DND-41 (cell line): ENCODE measurements at places on chromosomes 2 and 18.

DNA sequence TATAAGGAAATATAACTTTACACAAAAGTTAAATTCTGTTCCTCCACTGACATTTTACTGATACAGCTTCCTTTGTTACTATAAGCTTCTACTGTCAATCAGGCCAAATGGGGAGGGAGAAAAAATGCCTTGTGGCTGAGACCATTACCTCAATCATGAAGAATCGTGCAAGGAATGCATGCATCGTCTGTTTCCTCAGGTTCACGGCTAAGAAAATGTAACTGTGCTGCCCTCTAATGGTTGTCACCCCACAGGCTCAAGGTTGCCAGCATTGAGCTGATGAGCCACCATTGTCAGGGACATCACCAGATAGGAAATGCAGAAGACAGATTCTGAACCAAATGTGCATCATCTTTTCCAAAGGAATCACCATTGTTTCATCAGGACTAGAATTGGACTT, 426.9 kb downstream of the CDH2 start:
- no peaks in the 10 kb centered on the region for H3K4me1 ChIP-seq
- no peak overlapping the region for H3K4me3 ChIP-seq
- peak; percentile 33 for DNase-seq
- no peaks in the 10 kb centered on the region for H3K36me3 ChIP-seq

DNA sequence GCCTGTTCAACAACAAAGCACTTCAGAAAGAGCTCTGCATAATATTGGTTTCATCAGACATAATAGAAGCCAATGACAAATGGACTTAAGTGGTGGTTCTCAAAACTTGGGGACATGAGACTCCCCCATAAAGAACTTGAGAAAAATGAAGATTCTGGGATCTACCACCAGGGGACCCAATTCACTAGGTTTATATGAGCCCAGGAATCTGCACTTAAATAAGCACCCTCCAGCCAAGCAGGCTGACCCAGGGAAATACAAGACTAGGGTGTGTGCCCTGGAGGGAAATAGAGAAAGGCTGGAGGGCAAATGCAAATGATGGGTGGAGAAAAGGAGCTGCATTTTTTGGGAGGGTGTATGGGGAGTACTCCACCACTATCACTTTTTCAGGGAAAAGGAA, 52.5 kb downstream of the SATB2 start:
- DNase-seq: no peak
- H3K4me3 ChIP-seq: no peak overlapping the region
- no peaks in the 10 kb centered on the region for H3K4me1 ChIP-seq
- no peaks in the 10 kb centered on the region for H3K27me3 ChIP-seq

DNA sequence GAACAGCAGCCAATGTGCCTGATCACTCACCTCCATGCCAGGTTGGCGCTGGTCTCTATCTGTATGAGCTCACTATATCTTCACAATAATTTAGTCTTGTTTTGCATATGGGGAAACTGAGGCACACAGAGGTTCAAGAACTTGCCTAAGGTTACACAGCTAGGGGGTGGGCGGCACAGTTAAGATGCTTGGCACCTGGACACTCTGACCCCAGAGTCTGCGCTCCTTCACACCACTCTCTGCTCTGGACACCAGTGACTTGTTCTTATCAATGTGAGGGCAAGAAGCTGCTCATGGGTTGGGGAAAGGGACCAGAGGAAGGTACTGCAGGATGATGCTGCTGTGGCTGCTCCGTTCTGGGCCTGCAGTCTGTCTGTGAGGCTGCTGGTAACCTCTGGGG, 27.1 kb downstream of the FBLN7 start:
- no peaks in the 10 kb centered on the region for H3K27me3 ChIP-seq
- no peaks in the 10 kb centered on the region for H3K36me3 ChIP-seq
- DNase-seq: no peak
- H3K4me3 ChIP-seq: no peak overlapping the region
- H3K4me1 ChIP-seq: no peaks in the 10 kb centered on the region

DNA sequence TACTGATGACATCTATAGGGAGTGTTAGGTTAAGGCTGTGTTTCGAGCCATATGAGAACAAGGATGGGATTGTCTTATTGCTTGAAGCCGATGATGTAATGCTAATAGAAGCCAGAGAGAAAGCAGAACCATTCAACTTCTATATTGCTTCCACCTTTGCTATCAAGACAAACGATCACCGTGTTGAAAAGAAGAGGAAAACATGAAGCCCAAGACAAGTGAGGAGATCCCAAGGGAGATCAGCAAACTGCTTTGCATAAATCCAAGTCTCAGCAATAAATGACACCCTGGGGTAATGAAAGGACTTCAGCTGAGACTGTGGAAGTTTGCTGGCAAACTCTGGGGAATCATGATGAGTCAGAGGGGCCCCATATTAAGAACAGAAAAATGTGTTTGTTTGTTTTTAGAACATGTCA, 206.2 kb downstream of the NCKAP5 start:
- no peak overlapping the region for H3K4me3 ChIP-seq
- no peaks in the 10 kb centered on the region for H3K36me3 ChIP-seq
- DNase-seq: no peak
- no peak overlapping the region for H3K27ac ChIP-seq
- no peaks in the 10 kb centered on the region for H3K27me3 ChIP-seq
- H3K4me1 ChIP-seq: no peaks in the 10 kb centered on the region

DNA sequence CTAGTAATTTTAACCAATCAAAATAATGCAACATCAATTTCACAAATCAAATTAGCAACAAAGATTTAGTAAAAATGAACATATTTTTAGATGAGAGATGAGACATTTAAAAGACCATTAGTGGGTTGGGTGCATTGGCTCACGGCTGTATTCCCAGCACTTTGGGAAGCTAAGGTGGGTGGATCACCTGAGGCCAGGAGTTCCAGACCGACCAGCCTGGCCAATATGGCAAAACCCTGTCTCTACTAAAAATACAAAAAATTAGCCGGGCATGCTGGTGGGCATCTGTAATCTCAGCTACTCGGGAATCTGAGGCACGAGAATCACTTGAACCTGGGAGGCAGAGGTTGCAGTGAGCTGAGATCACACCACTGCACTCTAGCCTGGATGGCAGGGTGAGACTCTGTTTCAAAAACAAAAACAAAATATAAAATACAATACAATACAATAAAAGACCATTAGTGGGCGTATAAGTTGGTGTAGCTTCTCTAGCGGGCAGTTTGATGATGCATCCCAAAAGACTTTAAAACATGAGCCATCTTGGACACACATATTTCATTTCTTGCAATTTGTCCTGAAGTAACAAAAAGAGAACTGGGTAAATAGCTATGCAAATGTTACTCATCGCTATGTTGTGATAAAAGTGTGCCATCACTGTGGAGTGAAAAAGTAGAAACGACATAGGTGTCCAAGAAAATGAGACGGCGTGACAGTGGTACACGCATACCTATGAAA, 101.8 kb downstream of the COL6A3 start:
- no peak overlapping the region for H3K27ac ChIP-seq
- no peaks in the 10 kb centered on the region for H3K36me3 ChIP-seq
- H3K4me3 ChIP-seq: no peak overlapping the region
- no peak for DNase-seq
- H3K4me1 ChIP-seq: no peaks in the 10 kb centered on the region

GRCh38 chr18:54033052-54033451, 191.4 kb downstream of the MBD2 start:
- no peaks in the 10 kb centered on the region for H3K36me3 ChIP-seq
- H3K27ac ChIP-seq: no peak overlapping the region
- no peaks in the 10 kb centered on the region for H3K27me3 ChIP-seq
- H3K4me3 ChIP-seq: no peak overlapping the region
- no peak for DNase-seq
- H3K4me1 ChIP-seq: no peaks in the 10 kb centered on the region

DNA sequence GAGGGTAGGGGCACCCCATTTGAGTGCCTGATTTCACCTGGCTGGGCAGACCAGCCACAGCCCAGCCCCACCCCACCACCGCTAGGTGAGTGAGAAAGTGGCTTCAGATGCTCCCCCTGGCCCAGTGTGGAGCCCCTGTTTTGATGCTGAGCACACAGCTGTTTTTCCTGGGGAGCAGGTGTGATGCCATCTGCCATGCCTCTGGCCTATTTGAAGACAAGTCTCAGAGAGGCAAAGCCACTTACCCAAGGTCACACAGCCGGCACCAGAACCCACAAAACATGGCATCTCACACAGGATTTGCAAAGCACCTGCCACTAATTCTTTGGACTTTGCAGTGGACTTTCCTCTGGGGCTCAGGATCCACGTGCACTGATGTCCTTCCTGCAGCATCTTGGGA, 131.3 kb downstream of the INHBB start:
- no peaks in the 10 kb centered on the region for H3K27me3 ChIP-seq
- DNase-seq: no peak
- H3K4me1 ChIP-seq: no peaks in the 10 kb centered on the region

DNA sequence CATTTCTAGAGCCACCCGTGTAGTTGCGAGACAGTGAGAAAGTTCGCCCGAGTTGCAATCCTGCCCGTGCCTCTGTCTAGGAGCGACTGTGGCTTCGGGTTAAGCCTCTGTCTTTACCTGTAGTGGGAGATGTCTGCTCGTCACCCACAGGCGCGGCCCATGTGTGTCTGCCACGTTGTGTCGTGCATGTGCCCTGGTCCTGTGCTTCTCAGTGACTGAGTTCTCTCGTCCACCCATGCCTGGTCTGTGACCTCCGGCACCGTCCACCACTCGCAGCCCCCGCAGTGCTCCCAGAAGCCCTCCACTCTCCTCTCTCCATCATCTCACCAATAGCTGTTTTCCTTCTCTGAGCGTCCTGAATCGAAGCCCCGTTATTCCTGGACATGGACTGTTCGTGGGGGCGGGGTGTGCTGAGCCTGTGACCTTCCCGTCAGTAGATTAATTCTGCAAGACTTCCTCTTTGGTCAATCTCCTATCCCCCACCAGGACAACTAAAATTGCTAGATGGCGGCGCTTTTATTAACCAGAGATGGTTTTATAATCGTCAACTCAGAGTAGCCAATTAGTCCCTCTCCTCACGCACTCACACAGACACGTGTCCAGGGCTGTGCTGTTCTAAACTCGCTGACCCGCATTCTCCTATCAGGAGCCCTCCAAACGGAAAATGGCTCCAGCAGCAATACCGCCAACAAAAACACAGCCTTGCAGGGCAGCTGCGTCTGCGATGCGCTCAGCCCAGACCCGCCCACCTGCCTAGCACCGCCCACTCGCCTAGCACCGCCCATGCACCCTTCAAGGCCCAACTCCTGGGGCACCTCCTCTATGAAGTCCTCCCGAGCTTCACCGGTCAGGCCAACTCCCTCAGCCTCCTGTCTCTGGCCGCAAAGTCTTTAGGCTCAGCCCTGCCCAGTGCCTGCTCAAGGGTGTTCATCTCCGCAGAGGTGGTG, 119.4 kb downstream of the TWIST2 start:
- no peaks in the 10 kb centered on the region for H3K36me3 ChIP-seq
- H3K27me3 ChIP-seq: peaks cover 9% of the 10 kb centered on the region
- no peak overlapping the region for H3K4me3 ChIP-seq
- no peak overlapping the region for H3K27ac ChIP-seq
- H3K4me1 ChIP-seq: no peaks in the 10 kb centered on the region
- DNase-seq: no peak

DNA sequence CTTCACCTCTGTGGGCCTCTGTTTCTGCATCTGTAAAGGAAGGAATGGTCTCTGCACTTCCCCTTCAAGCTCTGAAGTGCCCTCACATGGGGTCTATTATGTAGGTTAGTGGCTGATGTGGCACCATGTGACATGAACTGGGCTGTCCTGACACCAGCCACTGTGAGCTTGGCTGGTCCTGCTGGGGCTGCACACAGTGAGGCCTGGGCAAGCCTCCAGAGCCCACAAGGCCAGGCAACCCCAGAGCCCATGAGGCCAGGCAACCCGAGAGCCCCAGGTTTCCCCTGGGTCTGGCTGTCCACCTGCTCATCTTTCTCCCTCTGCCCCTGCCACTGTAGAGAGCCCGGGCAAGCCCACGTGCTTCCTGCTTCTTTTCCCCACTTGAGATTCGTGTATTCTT, 150.1 kb upstream of the SMAD2 start:
- DNase-seq: no peak
- H3K36me3 ChIP-seq: no peaks in the 10 kb centered on the region
- no peak overlapping the region for H3K27ac ChIP-seq
- no peaks in the 10 kb centered on the region for H3K27me3 ChIP-seq
- H3K4me1 ChIP-seq: no peaks in the 10 kb centered on the region
- H3K4me3 ChIP-seq: no peak overlapping the region

- no peaks in the 10 kb centered on the region for H3K4me1 ChIP-seq
- H3K27me3 ChIP-seq: no peaks in the 10 kb centered on the region
- no peak overlapping the region for H3K27ac ChIP-seq
- no peak for DNase-seq
- no peaks in the 10 kb centered on the region for H3K36me3 ChIP-seq
- H3K4me3 ChIP-seq: no peak overlapping the region
Observed at GRCh38 chr2:32902174-32902573, 44.6 kb upstream of the LTBP1 start.

DNA sequence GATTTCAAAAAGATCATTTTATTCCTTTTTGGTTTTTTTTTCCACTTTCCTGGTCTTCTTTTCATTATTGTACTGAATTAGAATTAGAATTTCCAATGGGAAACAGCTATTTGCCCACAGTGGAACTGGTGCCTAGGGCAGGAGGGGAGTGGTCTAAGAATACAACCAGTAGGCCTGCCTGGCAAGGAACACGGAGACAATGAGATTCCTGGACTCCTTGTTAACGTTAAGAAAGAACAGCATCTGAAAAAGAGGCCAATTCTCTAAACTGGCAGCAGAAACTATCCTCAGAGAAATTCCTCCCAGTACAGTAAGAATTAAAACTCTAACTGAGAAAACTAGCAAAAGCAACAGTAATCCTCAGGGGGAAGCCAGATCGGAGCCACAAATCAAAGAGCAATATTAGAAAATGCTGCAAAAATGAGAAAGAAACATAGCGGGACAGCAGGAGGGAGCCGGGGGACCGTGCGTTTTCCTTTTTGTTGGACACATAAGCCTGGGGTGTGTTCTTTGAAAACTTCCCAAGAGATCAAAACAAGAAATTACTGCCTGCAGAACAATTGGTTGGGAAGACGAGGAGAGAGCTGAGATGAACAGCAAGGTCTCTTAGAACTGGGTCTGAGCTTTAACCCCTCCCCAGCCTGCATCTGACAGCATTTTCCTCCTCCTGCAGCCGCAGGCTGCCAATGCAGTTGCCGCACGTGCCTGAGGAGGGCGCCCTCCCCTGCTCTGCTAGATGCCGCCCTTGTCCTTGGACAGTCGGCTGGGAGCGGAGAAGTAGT, 776.0 kb downstream of the TSN start:
- H3K27ac ChIP-seq: no peak overlapping the region
- DNase-seq: no peak
- no peaks in the 10 kb centered on the region for H3K4me1 ChIP-seq
- no peaks in the 10 kb centered on the region for H3K36me3 ChIP-seq

DNA sequence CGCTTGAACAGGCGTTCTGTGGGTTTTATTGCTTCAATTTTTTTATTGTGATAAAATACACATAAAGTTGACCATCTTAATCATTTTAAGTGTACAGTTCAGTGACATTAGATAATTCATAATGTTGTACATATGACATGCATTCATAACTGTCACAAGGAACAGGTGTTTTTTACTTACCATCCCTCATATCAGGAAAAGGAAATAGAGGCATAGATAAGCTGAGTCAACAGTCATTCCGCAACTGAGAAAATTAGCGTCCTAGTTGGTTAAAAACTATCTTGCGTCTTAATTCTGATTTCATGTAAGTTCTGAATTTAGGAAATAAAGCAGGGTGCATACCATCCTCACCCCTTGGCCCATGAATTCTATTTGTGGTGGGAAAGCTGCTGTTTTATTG, 36.5 kb downstream of the PLB1 start:
- H3K36me3 ChIP-seq: no peaks in the 10 kb centered on the region
- no peak overlapping the region for H3K4me3 ChIP-seq
- no peak overlapping the region for H3K27ac ChIP-seq
